ENCODE measurements at places on chromosomes 3 and 15.

- DNase-seq: no peak
Observed at GRCh38 chr15:90914305-90915080, 11.4 kb downstream of the MAN2A2 start.

GRCh38 chr3:13301286-13301987 is 118.7 kb downstream of the NUP210 start:
- no peak for DNase-seq

GRCh38 chr3:177804032-177804431 is 606.8 kb upstream of the TBL1XR1 start:
- DNase-seq: no peak

DNA sequence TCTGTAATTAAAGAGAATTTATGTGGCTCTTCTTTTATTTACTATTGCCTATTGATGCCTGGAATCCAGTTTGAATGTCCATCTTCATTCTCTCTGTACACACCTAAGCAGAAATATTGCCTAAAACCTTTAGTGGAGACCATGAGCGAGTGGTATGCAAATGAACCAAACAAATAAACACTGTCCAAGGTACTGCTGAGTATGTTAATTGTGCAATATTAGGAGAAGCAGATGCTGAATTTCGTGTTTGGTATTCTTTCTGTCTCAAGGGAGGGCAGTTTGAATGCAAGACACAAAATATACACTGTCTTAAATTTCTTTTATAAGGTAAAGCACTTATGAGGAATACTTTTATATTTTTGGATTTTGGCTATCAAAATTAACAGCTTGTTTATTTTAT is 440.9 kb downstream of the RBMS3 start:
- no peak for DNase-seq
